ENCODE measurements at places on chromosomes 3 and 15.

GRCh38 chr3:116473602-116474001 is 28.3 kb upstream of the LSAMP start:
- DNase-seq, result no peak

DNA sequence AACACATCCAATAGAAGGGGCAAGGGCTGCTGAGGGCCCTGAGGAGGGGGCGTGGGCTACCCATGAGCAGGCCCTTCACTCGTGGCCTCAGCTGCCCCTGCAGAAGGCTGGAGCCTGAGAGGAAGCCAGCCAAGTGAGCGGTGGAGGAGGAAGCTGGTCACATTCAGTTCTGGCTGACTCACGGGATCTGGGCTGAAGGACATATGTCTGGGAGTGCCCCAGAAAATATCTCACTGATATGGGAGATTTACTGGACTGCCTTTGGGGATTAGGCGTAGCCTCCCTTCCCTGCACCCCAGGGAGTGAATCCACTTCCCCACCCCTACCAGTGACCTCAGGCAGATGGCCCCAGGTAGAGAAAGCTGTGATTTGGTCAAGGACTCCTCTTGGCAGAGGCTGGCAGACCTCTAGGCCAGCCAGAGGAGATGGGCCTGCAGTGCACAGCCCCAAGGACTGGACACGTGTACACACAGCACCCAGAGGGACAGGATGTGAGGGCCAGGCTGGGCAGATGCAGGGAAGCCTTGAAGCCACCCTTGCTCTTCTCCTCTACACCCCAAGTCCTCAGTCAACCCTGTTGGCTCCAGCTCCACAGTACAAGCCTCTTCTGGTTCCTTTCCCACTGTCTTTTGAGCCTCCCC is 14.2 kb upstream of the ANKDD1A start:
- DNase-seq, result no peak

- no peak for DNase-seq
Observed at GRCh38 chr3:46252980-46253379, 10.7 kb downstream of the CCR3 start.

GRCh38 chr15:90818251-90819210 is 49.9 kb upstream of the FURIN start:
- peak; percentile 55 for DNase-seq

GRCh38 chr3:62253971-62254370 is 119.4 kb downstream of the FEZF2 start:
- no peak for DNase-seq

GRCh38 chr3:160474416-160474838 is 24.8 kb upstream of the TRIM59 start:
- no peak for DNase-seq

DNA sequence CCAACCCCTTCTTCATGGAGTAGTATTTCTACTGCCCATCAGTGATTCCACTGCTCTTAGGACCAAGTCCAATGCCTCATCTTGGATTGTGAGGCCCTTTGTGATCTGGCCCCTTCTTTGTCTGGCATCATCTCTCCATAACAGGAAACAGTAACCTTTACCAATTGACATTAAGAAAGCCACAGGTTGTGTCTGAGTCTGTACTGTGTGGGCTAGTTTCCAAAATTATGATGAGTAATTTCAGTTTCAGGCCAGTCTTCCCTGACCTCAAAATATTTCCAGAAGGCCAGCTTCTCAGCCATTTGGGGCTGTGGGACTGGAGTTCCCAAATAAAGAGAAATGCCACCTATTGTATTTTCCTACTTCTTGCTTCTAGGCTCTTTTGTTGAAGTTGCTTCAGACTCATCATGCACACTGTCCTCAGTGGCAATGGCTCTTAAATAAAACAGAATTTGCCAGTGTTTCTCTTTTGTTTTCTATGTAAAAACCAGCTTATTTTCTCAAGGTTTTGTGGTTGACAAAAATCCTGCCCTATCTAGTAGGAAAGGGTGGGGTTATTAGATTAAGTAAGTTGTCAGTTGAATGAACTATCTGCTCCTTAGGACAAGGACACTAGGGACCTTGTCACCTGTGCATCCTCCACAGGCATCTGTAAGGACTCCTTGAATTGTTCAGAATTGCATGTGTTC is 47.0 kb upstream of the ACKR4 start:
- peak; percentile 33 for DNase-seq

DNA sequence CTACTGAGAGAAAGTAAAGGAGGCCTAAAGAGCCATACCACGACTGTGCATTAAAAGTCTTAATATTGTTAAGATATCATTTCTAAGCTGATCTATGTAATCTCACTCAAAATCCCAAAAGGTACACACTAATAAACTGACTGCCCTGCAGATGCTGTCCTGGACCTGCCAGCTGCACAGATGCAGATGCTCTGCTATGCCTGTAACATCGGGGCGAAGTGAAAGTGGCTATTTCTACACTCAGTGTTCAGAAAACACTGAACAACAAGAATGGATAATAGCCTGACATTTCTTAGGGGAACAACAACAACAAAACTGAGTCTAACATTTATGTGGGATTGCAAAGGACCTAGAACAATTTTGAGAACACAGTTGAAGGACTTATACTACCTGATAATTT is 31.9 kb downstream of the RAD18 start:
- no peak for DNase-seq

GRCh38 chr15:24633082-24633481 is 42.5 kb upstream of the NPAP1 start:
- no peak for DNase-seq

- DNase-seq, result no peak
Observed at GRCh38 chr3:149280671-149281349, 52.6 kb downstream of the TM4SF18 start.

- DNase-seq, result no peak
Observed at GRCh38 chr3:10628891-10629670, 123.7 kb upstream of the ATP2B2 start.

- no peak for DNase-seq
Observed at GRCh38 chr3:101963902-101964362, 114.6 kb downstream of the NFKBIZ start.

- DNase-seq, result no peak
Observed at GRCh38 chr3:176354843-176355242, 842.4 kb downstream of the TBL1XR1 start.

GRCh38 chr3:99957151-99957796 is 139.6 kb downstream of the CMSS1 start:
- DNase-seq, result no peak

DNA sequence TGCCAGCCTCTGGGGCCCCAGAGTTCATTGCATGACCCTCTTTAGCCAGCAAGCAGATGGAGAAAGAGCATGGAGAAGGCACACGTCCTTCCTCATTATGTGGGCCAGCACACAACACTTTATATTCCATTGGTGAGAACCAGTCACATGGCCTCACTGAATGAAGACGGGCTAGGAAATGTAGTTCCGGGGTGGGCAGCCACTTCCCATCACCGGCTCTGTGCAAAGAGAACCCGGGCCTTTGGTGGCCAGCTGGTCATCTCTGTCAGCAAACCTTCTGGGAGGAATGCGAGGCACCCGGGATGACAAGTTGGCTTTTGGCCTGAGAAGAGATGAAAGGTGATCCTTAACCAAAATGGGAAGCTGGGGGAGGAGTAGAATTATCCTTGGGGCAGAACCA is 90.2 kb upstream of the VGLL4 start:
- no peak for DNase-seq

DNA sequence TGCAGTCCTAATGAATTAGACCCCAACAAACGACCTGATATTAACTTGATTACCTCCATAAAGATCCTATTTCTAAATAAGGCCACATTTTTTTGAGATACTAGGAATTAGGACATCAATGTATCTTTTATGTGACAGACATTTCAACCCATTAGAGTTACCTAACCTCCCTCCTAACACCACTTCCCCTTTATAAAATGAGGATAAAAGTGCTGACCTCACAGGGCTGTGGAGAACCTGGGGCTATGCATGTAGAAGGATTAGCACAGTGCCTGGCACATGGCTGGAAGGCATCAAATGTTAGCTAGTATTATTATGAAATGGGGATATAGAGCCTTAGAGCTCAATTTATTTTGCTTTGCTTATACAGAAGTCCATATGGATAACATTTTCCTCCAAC is 53.5 kb upstream of the LRRN1 start:
- DNase-seq, result no peak

DNA sequence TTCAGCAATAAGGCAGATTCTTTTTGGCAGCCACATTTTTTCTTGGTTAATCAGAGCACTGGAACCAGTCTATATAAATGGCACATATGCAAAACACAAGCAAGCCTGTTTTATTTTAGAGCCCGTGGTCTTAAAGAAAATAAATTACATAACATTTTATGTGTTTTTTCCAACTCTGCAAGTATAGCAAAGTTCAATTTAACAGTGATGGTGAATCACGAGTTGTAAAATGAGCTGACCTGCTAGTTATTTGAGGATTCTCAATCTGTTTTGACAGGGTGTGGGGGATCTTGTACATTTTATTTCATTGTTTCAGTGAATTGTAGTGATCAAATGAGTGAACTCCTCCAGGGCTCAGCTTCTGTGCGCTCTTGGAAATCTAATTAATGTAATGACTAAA is 2.7 kb downstream of the ARHGEF26 start:
- DNase-seq, result no peak

DNA sequence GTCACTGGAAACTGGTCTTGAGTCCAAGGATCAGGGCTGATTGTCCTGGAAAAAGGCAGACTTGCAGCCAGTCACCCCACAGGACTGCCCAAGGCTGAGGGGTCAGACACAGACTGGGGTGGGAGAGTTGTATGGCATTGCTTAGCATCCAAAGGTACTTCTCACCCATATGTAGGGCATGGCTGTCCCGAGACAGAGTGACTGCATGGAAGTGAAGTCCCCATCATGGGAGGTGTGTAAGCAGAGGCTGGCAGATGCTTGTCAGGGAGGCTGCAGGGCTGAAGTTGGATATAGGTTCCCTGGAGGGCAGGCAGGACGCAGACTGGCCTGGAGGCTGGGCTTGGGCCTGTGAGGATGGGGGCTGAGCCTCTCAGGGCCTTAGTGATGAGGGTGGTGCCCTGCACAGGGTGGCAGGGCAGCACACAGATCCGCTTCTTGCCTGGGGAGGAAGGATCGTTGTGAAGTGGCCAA is 31.1 kb downstream of the PSTPIP1 start:
- no peak for DNase-seq

DNA sequence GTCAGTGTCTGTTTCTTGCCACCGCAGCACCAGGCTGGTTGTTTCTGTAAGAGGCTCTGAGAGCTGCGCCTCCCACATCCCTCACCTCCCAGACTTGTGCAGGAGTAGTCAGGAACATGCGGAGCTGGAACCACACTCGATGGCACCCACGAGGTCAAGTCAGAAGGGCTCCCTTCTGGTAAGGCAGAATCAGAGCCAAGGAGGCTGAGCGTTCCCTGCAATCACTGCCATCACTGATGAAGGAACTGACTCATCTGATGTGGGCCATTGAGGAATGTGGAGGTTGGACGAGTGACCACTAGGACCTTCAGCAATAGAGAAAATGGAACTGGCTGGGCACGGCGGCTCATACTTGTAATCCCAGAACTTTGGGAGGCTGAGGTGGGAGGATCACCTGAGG is 35.7 kb upstream of the BLM start:
- DNase-seq, result no peak

- DNase-seq, result no peak
Observed at GRCh38 chr15:51658664-51659063, 22.6 kb upstream of the SCG3 start.

DNA sequence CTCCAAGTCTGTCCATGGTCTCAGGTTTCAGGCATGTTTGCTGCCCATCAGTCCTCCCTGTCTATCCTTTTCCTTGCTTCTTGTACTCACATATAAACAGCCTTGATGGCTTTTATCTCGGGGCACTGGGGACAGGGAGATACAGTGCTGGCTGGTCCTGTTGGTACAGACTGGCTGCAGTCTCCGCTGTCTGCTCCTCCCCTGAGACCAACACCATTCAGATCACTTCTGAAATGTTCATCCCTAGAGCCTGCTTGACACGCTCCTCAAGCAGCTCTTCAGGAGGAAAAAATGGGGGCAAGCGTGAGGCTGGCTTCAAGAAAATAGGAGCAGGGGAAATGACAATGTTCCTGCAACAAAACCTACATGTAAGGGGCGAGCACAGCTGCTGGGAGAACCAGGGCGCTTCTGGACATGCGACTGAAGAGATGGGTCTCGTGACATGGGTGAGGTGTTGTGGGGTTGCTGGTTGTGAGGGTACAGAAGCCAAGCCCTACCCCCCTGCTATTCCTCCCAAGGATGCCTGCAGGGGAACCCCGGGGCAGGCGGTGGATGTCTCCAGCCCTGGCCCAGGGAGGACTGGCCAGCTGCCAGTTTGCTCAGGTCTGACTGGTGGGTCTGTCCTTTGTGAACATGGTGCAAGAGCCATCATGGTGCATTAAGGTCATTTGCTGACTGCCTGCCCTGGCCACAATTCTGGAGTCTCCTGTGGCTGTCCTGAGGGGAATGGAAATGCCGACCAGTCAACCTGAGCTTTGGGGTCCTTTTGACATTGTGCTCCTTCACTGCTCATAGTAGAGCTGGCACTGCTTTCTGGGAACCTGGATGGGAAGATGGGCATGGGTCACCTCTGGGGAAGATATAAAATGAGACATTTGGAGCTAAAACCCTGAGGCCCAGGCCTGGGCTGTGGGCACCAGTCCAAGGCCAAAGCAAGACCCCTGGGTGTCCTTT is 40.1 kb downstream of the KY start:
- DNase-seq, result no peak

DNA sequence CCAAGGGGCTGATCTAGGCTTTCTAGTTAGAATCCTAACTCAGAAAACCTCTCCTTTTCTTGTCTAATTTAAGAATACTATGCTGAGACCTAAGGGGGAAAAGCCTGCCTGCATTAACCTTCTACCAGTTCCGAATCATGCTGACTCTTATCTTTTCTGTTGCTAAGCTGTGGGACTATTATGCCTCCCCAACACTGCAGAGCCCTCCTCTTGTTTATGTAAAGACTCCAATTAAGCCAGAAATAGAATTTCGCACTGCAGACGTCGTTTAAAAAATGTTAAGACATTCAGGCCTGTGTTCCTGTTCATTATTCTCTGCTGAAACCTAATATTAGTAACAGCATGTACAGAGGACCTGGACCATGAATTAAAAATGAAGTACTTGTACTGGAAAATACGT is 310.6 kb upstream of the ATP11B start:
- DNase-seq, result no peak

- DNase-seq, result no peak
Observed at GRCh38 chr3:32712506-32713055, 27.6 kb downstream of the CNOT10 start.

DNA sequence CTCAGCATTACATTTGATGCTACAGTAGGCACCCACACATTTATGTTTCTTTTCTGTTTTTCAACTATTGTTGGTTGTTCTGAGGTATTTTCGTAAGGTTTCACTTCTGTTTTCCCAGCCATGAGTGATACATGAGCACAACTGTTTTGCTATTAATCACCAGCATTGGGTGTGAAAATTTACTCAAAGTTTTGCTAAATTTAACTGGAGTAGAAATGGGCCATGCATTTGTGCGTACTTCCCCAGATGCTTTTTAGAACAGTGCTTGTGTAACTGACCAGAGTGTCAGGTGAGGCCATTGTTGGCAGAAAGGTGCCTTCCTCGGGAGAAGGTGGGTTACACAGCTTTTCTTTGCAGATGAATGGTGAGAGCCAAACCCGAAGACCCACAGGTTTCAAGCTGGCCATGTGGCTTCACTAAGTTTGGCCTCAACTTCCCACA is 70.4 kb downstream of the ST6GAL1 start:
- peak; percentile 63 for DNase-seq

Measured in GM10248 (cell line).